ENCODE measurements at places on chromosomes 7 and 10.

DNA sequence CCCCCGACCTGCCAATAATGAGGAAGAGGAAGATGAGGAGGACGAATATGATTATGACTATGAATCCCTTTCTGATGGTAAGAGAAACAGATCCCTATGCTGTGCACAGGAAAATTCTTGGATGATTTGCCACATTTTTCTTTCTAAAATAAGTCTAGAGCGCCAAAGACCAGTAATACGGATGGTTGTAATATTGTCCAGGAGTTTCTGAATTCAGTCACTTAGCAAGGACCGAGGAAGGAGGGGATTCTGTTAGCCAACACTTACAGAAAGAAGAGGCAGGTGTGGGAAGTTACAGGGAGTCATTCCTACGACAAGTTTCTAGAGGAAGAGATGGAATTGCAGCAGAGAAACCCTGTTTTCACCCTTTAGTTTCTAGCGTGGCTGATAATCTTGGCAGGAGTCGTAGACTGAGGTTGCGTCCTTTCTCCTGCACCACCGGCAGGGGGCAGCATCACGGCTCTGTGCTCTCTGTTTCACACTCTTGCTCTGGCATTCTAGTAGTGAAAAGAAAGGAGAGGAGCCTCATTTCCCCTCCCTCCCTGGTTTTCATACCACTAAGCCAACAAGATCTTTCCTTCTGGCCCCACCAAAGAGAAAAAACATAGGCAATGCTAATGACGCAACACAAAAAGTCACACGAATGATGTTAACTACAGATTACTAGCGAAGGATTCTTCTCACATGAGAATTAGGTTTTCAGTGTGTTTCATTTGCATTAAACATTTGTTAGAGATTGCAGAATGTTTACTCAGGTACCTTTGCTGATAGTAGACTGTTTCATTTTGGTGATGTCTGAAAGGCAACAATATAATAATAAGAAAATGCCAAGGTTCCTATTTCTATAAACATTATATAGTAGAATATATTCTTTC, 82.7 kb downstream of the NOC3L start:
- H3K4me3 ChIP-seq, result no peak overlapping the region
- H3K36me3 ChIP-seq, result no peaks in the 10 kb centered on the region
- no peaks in the 10 kb centered on the region for H3K27me3 ChIP-seq
- DNase-seq, result peak; percentile 71
- no peaks in the 10 kb centered on the region for H3K4me1 ChIP-seq

DNA sequence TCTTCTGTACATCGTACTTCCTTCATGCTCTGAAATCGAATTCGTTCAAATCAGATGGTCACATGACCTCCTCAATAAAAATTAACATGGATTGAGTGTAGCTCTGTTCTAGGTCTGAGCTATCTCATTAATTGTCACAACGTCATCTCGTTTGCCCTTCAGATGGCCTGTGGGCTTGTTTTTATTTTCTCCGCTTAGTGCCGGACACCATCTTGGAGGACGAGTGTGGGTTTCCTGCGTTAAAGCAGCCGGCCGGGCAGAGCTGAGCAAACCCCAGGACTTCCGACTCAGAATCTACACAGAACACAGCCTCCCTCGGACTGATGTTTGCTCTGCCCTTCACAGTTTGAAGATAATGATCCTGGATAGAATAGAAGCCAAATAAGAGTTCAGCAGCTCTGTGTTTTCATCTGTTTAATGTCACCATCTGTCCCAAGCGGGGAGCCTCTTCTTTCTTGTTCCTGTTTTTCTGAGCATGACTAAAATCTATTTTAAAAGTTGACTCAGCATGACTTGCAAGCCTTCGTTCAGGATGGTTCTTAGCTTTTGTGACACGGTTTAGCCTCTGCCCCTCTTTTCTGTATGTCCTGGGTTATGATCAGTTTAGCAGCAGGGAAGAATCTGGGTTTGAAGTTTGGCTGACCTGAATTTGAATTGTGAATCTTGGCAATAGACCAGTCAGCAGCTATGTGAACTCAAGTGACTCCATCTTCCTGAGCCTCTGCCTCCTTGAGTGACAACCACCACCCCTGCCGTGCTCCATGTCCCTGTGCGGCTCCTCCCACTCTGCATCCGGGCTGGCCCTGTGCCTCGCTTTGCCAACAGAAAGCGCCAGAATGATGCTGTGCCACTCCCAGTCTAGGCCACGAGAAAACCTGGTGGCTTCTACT, 30.6 kb upstream of the GALNTL5 start:
- no peaks in the 10 kb centered on the region for H3K36me3 ChIP-seq
- H3K27me3 ChIP-seq, result no peaks in the 10 kb centered on the region
- DNase-seq, result peak; percentile 27
- no peak overlapping the region for H3K4me3 ChIP-seq
- no peak overlapping the region for H3K27ac ChIP-seq

GRCh38 chr10:96334616-96335526, 23.9 kb downstream of the OPALIN start:
- peak; percentile 32 for DNase-seq
- no peaks in the 10 kb centered on the region for H3K27me3 ChIP-seq
- no peak overlapping the region for H3K4me3 ChIP-seq
- H3K4me1 ChIP-seq, result peaks cover 3% of the 10 kb centered on the region
- no peak overlapping the region for H3K27ac ChIP-seq
- no peaks in the 10 kb centered on the region for H3K36me3 ChIP-seq

DNA sequence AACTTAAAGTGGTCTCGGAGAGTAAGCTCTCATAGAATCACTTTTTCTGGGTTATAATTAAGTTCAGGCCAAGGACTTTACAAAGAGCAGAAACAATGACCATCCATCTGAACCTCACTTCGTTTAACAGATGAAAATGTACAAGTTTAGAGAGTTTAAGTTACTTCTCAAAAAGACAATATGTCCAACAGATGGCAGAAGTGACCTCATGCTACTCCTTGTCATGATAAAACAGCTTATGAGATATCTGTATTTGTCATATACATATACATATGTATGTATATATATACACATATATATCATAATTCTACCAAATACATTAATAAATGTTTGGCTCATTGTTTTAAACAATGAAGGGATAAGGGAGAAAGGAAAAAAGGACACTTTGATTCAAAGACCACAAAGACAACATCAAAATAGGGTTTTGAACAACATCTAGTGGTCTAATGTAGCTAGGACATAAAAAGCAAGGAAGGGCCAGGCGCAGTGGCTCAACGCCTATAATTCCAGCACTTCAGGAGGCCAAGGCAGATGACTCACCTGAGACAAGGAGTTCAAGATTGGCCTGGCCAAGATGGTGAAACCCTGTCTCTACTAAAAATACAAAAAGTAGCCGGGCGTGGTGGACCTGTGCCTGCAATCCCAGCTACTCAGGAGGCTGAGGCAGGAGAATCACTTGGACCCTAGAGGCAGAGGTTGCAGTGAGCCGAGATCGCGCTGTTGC, 17.8 kb downstream of the NAPEPLD start:
- no peaks in the 10 kb centered on the region for H3K27me3 ChIP-seq
- no peak overlapping the region for H3K27ac ChIP-seq

- DNase-seq, result no peak
- no peak overlapping the region for H3K27ac ChIP-seq
- no peaks in the 10 kb centered on the region for H3K4me1 ChIP-seq
- H3K36me3 ChIP-seq, result no peaks in the 10 kb centered on the region
- no peak overlapping the region for H3K4me3 ChIP-seq
These were observed 250.0 kb downstream of the BMPER start for GRCh38 chr7:34155220-34155908.
